ENCODE measurements at places on chromosomes 3 and 15.
A peak's percentile ranks its signal among the peaks of the same experiment; 100 is the strongest.

DNA sequence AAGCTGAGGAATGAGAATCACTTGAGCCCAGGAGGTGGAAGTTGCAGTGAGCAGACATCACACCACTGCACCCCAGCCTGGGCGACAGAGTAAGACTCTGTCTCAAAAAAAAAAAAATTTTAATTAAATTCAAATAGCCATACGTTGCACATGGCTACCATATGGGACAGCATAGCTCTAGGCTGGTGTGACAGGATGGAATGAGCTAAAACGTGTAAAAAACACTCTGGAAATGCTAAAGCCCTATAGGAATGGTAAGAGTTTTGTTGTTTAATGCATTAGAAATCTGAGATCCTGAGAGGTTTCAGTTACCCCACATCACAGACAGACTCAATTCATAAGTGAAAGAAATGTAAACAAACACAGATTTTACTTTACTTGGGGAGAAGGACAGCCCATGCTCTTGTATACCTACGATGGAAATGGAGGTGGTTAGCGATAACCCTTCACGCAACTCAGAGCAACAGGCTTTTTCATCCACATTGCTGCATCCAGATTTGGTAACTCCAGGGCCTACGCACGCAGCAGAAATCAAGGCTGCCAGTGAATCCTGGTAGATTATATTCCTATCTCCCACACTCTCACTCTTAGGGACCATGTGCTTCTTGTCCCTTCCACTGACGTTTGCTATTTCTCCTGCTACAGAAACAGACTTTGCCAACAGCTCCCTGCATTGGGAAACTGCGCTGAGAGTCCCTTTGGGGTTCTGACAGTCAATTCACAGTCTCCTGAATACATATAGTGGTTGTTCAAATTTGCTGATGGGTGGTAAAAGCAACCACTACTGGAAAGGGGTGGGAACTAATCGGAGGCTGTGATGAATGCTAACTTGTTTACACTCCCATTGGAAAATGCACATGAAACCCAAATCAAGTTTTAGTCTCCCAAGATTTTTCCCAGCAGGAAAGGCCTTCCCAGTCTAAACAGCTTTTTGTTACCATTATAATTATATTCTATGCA, 3.1 kb downstream of the SH3BP5 start:
- no peak for DNase-seq

GRCh38 chr3:48543271-48543866, 13.2 kb downstream of the PFKFB4 start:
- no peak for DNase-seq

GRCh38 chr3:170829546-170830272, 40.3 kb downstream of the RPL22L1 start:
- no peak for DNase-seq

GRCh38 chr3:103513003-103513402, 1078.2 kb downstream of the ZPLD1 start:
- DNase-seq: no peak

- no peak for DNase-seq
These were observed 100.0 kb downstream of the DNAJB8 start for GRCh38 chr3:128366652-128367051.

- no peak for DNase-seq
These were observed 61.3 kb downstream of the VGLL4 start for GRCh38 chr3:11582191-11582968.

- DNase-seq: peak; percentile 57
These were observed at the start of gene SEMA6D for GRCh38 chr15:47717036-47717612. Gene SEMA6D, plus strand, starts transcription at chr15:47717505. Its CDS starts 42,294 bp downstream, at chr15:47759799.

- DNase-seq: no peak
These were observed 28.9 kb upstream of the BHLHE40 start for GRCh38 chr3:4950351-4950784.

DNA sequence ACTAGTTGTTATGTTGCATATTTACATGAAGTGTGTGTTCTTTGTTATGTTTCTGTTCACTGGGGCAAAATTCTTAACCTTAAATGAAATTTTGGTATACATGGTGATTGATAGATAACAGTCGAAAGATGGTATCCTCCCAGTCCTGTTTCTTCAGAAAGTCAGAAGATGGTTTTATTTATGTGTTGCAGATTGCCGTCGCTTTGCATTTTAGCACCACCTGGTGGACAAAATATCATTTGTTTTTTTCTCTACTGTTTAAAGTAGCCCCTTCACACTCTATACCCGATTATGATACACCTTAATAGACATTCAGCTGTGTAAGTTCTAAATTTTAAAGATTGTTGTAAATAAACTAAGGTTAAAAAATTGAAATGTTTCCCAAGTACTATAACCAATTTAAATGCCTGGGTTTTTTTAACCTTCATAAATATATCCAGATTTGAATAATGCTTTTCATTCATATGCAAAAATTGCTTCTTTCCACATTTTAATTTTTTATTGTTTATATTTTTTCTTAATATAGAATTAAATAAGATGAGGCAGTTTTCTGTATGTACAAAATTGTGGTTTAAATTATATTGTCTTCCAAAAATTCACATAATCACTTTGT, 152.2 kb downstream of the ALCAM start:
- DNase-seq: peak; percentile 50

DNA sequence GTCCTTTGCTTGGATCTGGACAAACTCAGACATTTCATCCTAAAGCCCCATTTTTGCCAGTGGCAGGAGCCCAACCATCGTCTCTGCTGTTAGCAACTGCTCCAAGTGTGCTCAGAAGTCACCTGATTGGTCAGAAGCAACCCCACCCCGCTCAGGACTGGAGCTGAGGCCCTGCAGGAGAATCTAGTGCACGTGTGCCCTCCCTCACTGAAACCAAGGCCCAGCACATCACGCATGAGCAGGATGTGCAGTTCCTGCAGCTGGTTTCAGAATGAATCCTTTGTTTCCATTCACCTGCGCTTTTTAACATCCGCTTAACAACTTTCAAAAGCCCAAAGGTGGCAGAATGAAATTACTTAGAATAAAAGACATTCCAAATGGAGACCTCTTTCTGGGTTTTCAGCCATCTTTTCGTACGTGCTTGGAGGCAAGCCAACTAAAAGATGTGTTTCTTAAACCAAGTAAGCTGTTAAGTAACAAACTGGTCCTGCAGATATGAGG, 81.2 kb downstream of the SRGAP3 start:
- peak; percentile 77 for DNase-seq

DNA sequence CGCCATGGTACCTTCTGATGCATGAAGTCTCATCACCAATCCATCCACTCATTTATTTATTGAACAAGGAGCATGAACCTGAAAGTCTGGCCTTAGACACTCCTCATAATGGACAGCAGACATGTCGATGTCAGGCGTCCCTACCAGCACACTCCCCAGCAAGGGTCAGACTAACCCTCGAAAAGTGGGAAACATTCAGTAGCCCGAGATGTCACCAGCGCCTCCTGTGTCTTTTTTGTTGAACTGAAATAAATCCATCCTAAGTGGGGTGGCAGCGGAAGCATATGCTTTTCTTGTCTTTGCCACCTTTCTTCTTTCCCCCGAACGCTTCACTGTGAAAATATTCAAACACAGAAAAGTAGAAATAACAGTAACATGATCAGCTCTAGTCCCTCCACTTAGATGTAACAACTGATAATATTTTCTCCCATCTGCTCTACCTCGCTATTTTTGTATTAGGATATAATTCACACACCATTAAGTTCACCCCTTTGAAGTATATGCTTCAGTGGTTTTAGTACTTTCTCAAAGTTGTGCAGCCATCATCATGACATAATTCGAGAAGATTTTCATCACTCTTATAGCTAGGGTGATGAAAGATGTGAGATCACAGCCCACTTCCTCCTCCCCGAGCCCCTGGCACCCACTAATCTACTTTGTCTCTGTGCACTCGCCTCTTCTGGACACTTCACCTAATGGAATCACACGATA, 121.6 kb downstream of the ADAMTS17 start:
- DNase-seq: no peak

GRCh38 chr3:120028271-120029047, 65.8 kb downstream of the GSK3B start:
- DNase-seq: no peak

- DNase-seq: no peak
These were observed 18.3 kb downstream of the FBXO22 start for GRCh38 chr15:75921732-75922703.

DNA sequence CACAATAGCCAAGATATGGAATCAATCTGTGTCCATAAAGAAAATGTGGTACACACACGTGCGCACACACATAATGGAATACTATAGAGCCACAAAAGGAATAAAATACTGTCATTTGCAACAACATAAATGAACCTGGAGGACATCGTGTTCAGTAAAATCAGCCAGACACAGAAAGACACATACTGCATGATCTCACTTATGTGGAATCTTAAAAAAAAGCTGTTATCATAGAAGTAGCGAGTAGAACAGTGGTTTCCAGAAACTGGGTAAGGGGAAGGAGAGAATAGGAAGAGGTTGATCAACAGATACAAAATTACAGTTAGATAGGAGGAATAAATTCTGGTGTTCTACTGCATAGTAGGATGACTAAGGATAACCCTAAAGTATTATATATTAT, 11.1 kb downstream of the ATOSA start:
- DNase-seq: no peak

- DNase-seq: peak; percentile 64
These were observed 15.7 kb downstream of the KIF9 start for GRCh38 chr3:47266709-47267489.

DNA sequence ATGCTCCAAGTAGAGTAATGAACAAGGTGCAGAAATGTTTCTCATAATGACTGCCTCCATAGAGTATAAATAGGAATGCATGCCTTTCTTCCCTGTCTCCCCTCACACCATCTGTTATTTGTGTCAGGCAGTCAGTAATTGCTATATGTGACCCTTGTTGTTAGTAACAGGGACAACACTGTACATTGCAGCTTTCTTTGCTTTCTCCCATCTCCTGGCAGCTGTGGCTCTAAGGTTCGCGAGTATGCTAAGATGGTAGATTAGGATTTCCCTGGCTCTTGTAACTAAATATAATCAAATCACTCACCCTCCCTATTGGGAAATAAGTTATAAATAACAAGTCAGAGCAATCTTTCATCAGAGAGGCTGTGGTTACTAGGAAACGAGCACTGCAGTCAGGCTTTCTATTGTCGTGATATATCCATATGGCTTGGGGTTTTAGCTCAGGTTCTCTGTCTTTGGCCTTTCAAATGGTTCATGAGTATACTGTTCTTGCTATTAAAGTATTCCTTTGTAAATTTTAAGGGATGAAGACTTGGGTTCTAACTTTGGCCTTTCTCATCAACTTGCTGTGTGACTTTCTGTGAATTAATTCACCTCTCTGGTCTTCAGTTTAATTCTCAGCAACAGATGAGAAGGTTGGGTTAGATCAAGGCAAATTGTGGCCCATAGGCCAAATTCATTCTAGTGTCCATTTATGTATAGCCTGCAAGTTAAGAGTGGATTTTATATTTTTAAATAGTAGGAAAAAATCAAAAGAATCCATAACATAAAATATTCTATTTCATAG, 8.1 kb upstream of the MINDY4B start:
- no peak for DNase-seq

DNA sequence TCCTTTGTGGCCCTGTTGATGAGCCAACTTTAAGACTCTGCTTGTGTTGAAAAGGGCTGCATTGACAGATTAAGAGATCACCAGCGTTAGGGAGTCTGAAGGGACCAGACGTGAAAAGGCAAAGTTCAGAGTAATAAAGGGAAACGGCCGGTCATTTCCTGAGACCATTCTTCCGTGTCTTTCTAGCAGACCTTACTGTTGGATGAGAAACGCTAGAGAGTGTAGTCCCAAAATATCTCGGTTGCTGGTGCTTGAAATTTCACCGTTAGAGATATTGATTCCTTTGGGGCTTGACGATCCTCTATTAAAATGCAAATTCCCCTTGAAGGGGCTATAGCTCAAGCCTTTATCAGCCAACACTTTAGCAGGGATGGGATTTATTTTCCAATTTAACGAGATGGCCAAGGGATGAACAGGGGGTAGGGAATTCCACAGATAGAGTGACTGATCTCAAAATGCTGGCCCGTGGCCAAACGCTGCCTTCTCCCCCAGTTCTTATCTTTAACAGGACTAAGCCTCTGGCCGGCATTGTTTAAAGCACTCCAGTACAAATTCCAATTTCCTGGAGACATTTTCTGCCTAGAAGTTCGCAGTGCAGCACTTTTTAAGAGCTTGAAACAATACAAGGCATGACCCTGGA, 250.4 kb downstream of the TJP1 start:
- no peak for DNase-seq

GRCh38 chr3:7410782-7411181, 549.9 kb downstream of the GRM7 start:
- DNase-seq: no peak

GRCh38 chr3:37995652-37996641, 5.4 kb downstream of the VILL start:
- DNase-seq: no peak

- no peak for DNase-seq
These were observed 22.6 kb downstream of the TGM5 start for GRCh38 chr15:43244092-43244491.

DNA sequence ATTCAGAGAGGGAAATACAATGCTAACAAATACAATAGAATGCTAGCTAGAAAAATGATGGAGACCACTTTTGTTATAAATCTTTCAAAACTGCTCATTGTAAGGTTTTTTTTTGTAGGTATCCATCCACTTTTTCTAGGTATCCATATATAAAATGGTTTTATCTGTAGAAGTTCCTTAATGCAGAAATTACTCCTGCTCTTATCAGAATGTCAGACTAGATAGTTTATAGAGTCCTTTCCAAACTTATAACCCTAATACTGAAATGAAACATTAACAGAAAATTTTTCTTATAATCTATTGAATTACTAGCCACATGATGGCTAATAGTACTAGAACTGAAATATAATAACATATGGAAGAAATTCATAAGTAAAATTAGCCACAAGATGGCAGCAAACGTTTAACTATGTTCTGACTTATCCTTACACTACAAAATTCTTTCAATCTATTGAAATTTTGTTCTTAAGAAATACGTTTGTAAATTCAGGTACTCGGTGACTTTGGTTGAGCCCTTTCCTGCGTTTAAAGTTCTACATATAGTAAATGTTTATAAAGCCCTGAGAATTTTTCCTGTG, 58.5 kb downstream of the ECT2 start:
- no peak for DNase-seq

- DNase-seq: peak; percentile 39
These were observed 16.2 kb downstream of the ZNF609 start for GRCh38 chr15:64476550-64476949.

- peak; percentile 43 for DNase-seq
These were observed 51.8 kb downstream of the CHST2 start for GRCh38 chr3:143171141-143171980.
